Kidney capillary endothelial cell (primary cell): ENCODE measurements at places on chromosomes 6 and 20.

GRCh38 chr6:63573076-63573898, 1.0 kb downstream of the LOC128125822 start:
- DNase-seq: no peak

DNA sequence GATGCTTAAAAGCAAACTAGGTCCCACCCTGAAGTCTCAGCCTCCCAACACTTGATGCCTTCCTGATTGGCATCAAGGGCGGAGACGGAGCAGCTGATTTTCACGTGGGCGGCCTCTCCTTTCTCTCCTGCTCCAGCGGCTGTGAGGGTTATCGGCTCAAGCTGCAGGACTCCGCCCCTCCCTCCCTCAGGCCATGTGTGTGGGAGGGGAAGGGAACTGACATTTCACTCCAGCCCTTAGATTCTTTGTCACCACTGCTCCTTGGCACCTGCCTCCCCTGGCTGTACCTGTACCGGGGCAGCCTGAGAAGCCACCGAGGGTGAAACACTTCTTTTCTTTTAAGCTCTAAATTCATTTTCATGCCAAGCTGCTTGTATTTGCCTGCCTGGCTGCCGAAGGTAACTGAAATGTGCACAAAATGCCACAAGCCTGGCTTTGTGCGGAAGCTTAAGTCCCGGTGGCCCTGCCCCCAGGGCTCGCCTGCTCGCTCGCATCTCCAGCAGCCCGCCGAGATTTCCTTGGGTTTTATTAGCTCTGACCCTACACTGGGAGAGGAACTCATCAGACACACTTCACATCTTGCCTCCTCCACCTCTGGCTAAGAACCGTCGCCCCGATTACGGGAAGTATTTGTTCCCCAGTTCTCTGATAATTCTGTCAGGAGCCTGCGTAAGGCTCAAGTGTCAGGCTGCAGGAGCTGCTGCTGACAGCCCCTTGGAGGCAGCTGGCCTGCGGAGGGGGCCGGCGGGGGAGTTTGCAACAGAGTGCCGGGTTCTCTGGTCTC, 9.6 kb upstream of the CPNE5 start:
- DNase-seq: no peak

DNA sequence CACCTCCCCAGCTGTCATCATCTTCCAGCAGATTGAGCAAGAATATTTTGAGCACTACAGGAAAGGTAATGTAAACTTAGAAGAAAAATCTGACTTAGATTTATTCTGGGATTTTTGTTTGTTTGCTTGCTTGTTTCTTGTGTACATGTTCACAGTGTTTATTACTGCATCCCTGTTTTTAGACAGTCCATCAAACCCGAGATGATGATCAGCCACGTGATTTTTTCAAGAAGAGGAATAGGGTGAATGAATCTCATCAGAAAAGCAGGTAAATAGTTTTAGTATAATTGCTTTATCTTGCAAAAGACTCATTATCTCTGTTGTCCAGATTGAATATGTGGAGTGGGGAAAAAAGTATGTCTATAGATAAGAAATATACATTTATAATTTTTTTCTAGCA, 2.1 kb downstream of the FAM217B start:
- DNase-seq: no peak

- DNase-seq: no peak
Measured at GRCh38 chr20:62350098-62350628, 16.9 kb downstream of the LAMA5 start.

DNA sequence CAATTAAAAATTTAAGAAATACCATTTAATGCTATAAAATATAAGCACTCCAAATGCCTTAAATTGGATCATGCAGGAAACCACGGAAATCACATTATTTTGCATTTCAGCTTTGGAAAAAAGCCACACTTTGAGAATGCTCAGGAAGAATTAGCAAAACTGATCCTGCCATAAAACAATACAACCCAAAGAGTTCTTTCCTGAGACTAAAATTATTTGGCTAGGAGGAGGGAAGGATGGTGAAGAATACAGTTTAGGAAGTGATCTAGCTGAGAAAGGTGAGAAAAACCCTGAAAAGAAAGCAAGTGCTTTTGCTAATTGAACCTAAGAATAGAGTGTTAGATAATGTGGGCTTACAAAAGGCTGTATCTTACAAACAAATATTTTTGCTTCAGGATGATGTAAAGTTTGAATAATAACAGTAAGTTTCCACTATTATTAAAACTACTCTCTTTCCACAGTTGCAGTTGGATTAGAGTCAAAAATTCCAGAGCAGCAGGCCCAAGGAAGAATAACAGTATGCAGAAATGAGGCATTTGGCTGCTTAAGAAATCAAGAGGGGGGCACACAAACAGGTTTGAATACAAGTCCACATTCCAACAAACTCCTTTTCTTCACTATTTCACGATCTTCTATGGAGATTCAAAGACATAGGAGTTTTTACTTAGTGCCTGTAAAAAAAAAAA, 565.4 kb downstream of the RFPL4B start:
- no peak for DNase-seq

DNA sequence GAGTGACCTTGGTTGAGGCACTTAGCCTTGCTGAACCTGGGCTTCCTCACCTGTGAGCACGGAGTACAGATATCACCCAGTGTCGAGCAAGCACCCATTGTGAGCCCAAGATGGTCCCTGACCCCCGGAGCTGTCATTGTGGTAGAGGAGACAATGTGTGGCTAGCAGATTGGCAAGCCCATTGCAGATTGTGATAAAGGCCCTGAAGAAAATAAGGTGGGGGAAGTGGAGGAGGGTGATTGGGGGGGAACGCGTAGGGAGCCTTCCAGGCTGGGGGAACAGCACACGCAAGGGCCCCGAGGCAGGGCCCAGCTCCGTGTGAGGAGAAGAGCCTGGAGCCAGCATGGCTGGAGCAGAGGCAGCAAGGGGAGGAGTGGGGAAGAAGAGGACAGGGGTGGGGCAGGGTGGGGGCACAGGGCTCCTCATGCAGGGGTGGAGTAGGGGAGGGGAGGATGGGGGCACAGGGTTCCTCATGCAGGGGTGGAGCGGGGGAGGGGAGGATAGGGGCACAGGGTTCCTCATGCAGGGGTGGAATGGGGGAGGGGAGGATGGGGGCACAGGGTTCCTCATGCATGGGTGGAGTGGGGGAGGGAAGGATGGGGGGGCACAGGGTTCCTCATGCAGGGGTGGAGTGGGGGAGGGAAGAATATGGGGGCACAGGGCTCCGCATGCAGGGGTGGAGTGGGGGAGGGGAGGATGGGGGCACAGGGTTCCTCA, 7.0 kb downstream of the CEBPB start:
- no peak for DNase-seq

DNA sequence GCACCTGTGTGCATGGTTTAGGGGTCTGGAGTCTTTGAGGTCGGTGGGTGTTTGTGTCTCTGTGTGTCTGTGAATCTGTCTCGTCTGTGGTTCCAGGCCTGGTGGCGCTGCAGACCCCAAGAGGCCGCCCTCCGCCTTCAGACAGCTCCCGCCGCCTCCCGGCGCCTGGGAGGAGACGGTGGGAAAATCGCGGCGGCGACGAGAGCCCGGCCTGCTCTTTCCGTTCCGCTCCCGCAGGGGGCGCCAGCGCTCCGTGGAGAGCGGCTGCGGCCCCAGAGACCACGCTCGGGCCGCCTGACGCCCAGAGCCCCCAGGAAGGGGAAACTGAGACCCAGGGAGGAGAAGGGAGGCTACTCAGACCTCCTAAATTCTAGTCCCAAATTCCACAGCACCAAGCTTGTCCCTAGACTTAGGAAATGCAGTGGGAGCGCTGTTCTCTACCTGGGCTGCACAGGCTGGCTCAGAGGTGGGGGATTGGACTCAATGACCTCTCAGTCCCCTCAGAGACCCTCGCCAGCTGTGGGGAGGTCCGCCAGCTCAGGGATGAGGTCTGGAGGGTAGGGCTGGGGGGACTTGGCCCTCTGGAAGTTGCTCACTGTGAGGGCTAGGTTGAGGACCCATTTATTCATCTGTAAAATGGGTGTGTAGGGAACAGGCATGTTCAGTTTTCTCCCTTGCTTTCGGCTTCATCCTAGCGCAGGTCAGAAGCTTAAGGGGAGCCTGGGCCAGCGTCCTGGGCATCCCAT, 36.9 kb upstream of the BLCAP start:
- peak; percentile 33 for DNase-seq

- DNase-seq: no peak
Measured at GRCh38 chr6:165910184-165910966, 247.3 kb upstream of the PDE10A start.

DNA sequence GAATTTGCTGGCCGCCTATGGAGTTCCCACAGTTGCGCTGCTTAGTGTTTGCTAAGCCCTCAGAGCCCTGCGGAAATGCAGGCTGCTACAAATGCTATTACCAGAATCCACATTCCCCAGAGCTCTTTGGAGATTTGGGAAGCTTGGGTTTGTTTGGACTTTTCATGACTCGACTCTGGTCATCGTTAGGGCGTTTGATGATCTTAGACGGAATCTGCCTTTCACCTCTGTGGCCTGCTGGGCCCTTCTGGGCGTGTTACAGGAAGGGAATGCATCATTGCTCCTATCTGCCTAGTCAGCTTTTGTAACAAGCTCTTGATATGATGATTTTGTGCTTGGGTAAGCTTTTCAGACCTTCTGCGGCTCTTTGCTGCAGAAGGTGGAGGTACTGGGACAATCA, 50.8 kb downstream of the EYA2 start:
- DNase-seq: no peak
